ENCODE measurements at places on chromosomes 3 and 15.

GRCh38 chr3:188303286-188303799 lies 149.4 kb downstream of the LPP start:
- no peak for DNase-seq

- no peak for DNase-seq
Observed at GRCh38 chr3:37973246-37974054, 17.1 kb upstream of the VILL start.

DNA sequence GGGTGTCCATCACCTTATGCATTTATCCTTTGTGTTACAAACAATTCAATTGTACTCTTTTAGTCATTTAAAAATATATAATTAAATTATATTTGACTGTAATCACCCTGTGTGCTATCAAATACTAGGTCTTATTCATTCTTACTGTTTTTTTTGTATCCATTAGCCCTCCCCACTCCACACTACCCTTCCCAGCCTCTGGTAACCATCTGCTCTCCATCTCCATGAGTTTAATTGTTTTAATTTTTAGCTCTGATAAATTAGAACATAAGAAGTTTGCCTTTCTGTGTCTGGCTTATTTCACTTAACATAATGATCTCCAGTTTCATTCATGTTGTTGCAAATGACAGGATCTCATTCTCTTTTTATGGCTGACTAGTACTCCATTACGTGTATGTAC lies 16.8 kb downstream of the C3orf20 start:
- DNase-seq, result no peak

DNA sequence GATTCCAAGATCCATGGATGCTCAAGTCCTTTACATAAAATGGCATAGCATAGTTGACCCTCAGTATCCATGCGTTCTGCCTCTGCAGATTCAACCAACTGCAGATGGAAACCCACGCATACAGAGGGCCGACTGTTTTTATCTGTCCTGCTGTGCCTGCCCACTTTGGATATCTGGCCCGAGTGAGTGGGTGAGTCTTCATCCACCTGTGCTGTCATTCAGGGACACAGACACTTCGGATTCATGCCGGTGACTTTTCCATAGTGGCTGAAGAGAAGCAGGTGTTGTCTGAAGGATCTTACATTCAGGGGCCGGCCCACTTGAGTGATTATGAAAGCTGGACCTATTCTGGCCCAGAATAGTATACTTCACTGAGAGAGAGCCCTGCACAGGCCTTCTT lies 85.1 kb downstream of the RYR3 start:
- no peak for DNase-seq

DNA sequence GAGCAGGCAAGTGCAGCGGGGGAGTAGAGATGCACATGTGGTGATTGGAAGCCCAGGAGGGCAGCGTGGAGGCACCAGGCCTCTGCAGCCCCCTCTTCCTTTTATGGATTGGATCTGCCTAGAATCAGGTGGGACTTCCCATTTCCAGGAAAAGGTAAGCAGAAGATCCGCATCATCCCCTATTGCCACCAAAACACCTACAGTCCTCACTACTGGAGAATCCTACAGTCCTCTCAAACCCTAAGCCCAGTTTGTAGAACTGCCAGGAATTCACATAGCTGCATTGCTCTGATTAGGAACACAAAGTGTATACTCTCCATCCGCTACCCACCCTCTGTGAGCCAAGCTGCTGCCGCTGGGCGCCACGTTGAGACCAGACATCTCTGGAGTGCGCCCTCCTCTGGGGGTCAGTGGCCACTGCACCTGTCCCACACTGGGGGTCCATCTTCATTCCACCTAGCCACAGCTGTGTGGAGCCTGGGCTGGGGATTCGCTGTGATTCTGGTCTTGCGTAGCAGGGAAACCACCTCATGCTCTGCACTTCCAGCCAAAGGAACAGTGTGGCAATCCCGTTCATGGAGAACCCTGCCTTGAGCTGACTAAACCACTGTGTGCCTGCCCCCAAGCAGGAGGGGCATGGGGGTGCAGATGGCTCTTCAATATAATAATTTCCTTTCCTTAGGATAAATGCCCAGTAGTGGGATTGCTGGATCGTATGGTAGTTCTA lies 88.9 kb upstream of the PTX3 start:
- DNase-seq, result no peak

GRCh38 chr3:113251817-113252216 lies 40.5 kb downstream of the BOC start:
- no peak for DNase-seq

DNA sequence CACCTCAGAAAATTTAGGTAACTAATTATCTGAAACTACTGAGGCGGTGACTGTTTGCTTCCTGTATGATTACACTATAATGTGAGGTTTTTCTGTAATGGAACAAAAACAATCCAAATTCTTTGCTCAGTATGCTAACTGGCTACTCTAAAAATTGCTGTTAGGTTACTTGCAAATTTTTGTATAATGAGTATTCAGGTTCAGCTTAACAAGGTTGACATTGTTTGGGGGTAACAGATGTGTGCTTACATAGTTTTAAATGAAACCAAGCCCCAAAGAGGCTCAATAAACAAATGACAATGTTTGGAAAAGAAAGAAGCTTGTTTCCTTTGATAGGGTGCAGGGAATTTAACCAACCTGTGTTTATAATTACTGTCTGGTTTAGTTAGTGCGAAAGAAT lies 414.5 kb upstream of the MDFIC2 start:
- no peak for DNase-seq
